ENCODE measurements at places on chromosomes 4 and X. TPM values are rescaled to one million over a fixed set of nuclear protein-coding genes. Genes with fewer than 3 reads are reported as not detected.

Gene SH3BGRL
- total RNA-seq = 108 TPM

Gene TSPAN5
- 48.5 TPM for total RNA-seq

Gene TIMM8A
- 4.0 TPM for total RNA-seq

Gene ATP1B4
- total RNA-seq = 0.50 TPM

Gene FRMD7
- not detected for total RNA-seq

Gene KIF4A
- 0.73 TPM for total RNA-seq

Gene MAGEA8
- 1.0 TPM for total RNA-seq

Gene RNF175
- total RNA-seq = 1.9 TPM

Gene ARHGAP6
- total RNA-seq = 72.6 TPM

Gene MID1
- total RNA-seq = 26.1 TPM

Gene TMPRSS11D
- total RNA-seq = not detected

Gene MAGEE2
- 0.36 TPM for total RNA-seq

Gene PRKG2
- total RNA-seq = 5.2 TPM

Gene ABCG2
- 12.3 TPM for total RNA-seq

Gene CCDC110
- 2.8 TPM for total RNA-seq
